ENCODE measurements at places on chromosomes 1 and 21. TPM values are rescaled to one million over a fixed set of nuclear protein-coding genes. Genes with fewer than 3 reads are reported as not detected.

DNA sequence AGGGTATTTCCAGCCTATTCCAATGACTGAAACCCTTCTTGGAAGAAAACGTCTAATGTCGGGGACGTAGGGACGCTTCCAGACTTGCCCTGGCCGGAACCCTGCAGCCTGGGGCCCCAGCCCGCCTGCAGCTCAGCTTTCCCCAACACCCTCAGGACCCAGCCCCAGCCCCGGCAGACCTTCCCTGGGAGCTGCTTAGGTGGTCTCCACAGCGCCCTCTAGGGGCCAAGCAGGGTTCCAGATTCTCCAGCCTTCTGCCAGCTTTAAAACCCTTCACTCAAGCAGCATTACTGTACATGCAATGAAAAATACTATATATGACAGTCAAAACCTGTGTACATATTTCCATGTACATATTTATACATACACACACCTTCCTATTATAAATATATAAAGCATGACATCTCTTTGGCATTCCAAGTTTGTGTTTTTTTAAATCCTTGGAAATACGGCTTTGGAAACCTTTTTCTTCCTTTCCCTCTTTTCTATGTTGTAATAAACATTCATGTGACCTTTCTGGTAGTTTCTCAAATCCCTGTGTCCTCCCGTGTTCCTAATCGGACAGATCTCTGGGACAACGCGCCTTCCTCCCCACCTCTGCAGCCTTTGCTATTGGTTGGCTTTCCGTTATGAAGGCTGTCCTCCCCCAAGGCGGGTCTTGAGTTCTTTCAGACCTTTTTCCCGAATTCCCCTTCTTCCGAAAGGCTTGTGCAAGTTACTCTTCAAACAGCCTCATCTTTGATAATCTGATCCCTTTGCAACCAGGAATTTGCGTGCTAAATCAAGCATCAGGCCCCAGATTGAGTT, 60.3 kb downstream of the STUM start:
- peak; percentile 95 for DNase-seq
- H3K27me3 ChIP-seq, result no peaks in the 10 kb centered on the region
- no peak overlapping the region for H3K4me3 ChIP-seq
- H3K27ac ChIP-seq, result no peak overlapping the region
- H3K36me3 ChIP-seq, result no peaks in the 10 kb centered on the region

Gene FAM163A
- total RNA-seq, result not detected

Gene NCAM2
- total RNA-seq, result 0.69 TPM

Gene PIGR
- not detected for total RNA-seq
